ENCODE measurements at places on chromosomes 6 and 20.
A peak's percentile ranks its signal among the peaks of the same experiment; 100 is the strongest.

DNA sequence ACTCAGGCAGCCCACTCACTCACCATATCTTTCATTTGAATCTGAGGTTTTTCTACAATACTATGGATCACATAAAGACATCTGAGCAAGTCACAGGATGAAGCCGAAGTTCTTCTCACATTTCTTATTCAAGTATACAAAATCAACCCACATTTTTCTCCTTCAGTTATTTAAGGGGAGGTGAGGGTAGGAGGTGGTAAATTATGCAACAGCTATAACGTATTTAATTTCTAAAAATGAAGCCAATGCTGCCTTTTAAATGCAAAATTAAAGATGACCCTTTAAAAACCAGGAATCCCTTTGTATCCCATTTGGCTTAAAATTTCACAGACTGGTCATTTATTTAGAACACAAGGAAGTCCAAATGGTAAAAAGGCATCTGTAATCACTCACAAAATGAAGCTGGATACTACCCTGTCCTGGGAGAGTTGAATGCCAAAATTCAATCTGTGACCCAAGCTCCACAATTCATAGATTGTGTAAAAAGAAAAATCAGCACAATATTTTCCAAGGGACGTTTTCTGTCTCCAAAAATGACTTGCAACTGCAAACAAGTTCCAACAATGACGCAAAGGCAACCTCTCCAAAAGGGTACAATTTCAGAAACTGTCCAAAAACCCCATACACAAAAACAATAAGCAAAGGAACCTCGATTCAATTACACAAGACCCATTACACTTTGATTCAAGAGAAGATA, 48.8 kb downstream of the EPB41L2 start:
- DNase-seq, result no peak

DNA sequence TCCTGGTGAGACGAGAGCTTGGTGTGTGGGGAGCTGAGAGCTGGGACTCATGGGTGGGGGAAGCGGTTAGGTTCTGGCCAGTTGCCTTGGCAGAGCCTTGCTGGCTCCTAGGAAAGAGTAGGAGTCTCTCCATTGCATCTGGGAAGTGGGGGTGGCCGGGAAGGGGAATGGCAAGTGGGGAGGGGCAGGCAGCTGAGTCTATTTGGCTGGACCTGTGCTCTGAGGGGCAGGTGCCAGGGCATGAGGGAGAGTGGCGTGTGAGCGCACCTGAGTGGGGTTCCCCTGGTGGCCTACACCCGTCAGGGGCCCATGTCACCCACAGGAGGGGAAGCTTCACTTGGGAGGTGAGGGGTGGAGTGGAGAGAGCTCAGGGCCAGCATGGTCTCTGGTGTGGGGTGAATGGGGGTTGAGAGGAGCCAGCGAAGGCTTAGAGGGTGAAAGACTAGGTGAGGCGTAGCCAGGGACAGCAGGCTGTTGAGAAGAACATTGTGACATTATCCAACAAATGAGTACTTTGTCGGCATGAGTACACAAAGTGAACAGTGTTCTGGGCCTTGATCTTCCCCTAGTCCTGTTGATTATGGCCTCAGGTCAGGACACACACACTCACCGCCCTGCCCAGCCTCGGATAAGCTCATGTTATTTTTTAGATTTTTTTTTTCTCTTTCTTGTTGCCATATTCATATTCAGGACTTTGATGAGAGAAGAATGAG, 59.8 kb downstream of the FAM120B start:
- no peak for DNase-seq

- DNase-seq, result no peak
These were observed 26.5 kb downstream of the TM9SF4 start for GRCh38 chr20:32135983-32136515.

- no peak for DNase-seq
These were observed 904.3 kb upstream of the FLRT3 start for GRCh38 chr20:15241681-15242080.

DNA sequence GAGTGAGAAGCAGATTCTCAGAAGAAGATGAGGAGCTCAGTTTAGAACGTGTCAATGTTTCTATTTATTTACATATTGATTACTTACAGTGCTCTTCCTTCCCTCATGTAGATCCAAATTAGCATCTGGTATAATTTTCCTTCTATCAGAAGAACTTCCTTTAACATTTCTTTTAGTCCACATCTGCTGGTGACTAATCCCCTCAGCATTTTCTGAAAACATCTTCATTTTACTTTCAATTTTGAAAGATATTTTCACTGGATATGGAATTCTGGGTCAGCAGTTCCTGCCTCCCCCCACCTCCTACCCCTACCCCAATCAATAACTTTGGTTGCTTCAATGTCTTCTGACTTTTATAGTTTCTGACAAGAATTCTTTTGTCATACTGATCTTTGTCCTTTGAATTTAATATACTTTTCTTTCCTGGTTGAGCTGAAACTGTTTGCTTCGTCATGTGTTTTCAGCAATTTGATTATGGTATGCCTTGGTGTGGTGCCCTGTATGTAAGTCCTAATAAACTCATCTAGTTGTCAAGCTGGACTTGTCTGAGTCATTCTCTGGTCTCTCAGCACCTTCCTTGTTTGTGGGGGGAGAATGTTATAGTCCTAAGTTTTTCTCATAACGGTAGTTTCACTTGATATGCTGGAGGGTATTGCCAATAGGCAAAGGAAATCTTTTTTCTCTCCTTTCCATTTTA, 57.0 kb downstream of the SMPDL3A start:
- DNase-seq, result no peak

GRCh38 chr20:50777373-50777772, 17.5 kb upstream of the BCAS4 start:
- DNase-seq, result no peak

DNA sequence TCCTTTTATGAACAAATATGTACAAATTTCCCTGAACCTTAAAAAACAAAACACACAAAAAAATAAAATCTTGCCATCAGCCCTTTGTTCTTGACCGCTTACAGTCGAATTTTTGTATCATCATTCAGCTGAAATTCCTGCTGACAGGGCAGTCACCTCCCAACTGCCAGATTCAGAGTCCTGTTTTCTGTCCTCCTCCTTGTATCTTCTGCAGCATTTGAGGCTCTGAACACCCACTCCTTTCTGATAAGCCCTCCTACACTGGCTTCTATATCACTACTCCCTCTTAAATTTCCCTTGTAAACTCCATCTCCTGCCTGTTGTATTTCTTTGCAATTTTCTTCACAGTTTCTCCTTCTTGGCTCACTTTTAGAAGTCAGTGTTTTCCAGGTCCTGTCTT, 77.8 kb upstream of the CCN6 start:
- DNase-seq, result peak; percentile 26

DNA sequence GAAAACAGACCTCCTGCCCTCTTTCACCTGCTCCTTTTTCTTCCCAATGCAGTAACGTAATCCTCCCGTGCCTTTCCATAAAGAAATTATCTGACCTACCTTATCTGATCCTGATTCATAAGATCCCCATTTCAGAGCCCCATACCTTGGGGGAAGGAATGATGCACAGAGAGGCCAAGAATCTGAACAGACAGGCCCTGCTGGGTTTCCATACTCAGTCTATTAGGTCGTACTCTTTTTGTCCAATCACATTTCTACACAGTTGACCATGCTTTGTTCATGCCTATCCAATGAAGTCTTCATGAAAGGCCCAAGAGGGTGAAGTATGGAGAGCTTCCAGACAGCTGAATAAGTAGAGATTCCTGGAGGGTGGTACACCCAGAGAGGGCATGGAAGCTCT, 25.3 kb downstream of the SRPK1 start:
- no peak for DNase-seq

DNA sequence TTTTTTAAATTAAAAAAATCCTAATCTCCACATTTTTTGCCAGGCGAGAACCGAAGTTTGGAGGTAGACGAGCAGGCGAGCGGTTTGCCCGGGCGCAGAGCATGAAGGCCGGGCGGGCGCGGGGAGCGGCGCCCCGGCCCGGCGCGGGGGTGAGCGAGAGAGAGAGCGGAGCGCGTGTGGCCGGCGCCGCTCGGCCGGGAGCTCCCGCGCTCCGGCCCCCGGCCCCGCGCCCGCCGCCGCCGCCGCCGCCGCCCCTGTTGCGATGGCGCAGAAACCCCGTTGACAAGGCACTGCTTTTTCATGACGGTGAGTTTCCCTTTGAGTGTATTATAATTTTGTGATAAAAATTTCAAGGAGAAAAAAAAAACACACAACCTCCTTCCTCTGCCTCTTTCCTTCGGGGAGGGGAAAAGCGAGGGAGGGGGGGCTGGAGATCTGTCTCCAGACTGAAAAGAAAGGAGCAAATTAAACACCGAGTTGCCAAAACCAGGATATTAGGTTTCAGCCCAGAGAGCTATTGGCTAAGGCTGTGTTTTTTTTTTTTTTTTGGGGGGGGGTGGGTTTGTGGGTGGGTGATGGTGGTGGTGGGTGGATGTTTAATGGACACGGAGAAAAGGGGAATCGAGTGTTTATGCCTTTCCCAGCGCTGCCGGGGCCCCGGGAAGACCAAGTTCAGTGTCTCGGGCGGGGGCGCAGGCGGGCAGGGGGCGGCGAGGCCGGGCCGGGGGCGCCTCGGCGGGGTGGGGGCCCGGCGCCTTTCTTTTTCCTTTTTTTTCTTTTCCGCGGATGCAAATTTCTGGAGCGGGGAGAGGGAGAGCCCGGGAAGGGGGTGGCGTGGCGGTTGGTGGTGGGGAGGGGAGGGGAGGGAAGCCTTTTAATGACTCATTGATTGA, at the start of gene BICRAL:
Gene BICRAL (plus strand): TSS at position 257 of the 893 bp plus-strand sequence. CDS start 39,971 bp downstream, outside the sequence.
- peak; percentile 87 for DNase-seq

- DNase-seq, result no peak
These were observed 47.0 kb downstream of the TFEB start for GRCh38 chr6:41688256-41688965.

GRCh38 chr6:364609-365540, 26.7 kb upstream of the IRF4 start:
- no peak for DNase-seq

GRCh38 chr20:56171087-56172012, 77.2 kb upstream of the MC3R start:
- no peak for DNase-seq

DNA sequence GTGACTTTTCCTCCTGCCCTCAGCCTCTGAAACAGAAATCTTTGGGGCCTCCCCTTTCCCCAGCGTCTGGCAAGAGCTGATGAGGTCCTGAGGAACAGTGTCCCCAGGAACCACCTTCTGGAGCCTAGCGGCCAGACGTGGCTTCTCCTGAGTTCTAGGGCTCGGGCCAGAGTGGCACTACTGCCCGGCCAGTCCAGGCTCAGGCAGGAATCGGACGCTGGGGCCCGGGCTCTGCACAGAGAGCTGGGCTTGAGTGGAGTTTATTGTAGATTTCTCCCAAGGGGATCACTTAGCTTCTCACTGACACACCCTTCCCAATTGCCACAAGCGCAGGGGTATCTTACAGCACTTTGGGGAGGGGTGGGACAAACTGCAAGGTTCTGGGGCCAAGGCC, 20.2 kb downstream of the SDCBP2 start:
- DNase-seq, result no peak

DNA sequence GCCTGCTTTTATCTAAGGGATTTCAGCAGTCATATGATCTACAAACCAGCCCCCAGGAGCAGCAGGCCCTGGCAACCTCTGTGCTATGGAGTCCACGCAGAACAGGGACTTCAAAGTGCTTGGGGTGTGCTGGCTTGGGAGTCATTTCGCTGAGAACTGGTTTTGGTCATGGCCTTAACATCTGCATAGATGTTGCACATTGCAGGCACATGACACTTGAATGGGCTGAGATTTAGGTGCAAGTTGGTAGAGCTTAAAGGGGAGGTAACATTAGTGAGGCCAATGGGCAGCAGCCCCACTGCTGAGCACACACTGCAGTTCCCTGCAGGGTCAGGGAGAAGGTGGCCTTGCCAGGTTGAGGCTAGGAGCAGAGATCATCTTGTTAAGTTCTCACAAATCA, 43.6 kb downstream of the RREB1 start:
- DNase-seq, result peak; percentile 50

- DNase-seq, result no peak
These were observed 554.4 kb downstream of the KIF16B start for GRCh38 chr20:16018881-16019280.

GRCh38 chr20:1894471-1894950, 696 bp upstream of the SIRPA start:
- peak; percentile 65 for DNase-seq

DNA sequence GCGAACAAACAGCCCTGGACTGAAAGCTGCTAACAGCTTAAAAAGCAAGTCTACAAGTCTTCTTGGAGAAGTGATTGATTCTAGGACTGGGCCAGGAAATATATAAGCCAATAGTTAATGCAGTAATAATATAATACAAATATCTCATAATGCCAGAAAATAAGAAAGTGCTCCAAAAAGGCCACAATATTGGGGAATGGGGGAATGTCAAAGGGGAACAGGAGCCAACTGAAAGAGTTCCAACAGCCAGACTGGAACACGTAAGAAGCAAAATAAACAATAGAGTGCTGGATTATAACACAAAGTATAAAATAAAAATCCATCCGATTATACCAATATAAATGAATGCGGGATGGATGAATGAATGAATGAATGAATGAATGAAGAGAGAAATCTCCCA, 295.8 kb downstream of the NRN1 start:
- DNase-seq, result no peak

- DNase-seq, result no peak
These were observed 931.4 kb downstream of the QKI start for GRCh38 chr6:164345806-164346496.

DNA sequence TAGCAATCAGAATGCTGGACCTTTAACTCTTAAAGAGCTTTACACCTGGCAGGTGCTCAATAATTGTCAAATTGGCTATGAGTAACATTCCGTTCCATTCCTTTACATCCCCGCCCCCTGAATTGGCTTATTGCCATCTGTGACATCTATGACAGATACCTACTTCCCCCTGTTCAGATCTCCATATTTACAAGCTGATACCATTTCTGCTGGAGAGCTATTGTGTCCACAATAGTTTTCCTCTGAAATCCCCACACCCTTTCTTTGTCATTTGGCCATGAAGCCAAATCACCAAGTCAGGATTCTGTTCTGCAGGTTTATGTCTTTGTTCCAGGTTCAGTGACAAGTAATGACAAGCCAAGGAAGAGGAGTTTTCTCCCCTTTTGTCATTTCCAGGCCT, 3.2 kb downstream of the CDH26 start:
- no peak for DNase-seq

DNA sequence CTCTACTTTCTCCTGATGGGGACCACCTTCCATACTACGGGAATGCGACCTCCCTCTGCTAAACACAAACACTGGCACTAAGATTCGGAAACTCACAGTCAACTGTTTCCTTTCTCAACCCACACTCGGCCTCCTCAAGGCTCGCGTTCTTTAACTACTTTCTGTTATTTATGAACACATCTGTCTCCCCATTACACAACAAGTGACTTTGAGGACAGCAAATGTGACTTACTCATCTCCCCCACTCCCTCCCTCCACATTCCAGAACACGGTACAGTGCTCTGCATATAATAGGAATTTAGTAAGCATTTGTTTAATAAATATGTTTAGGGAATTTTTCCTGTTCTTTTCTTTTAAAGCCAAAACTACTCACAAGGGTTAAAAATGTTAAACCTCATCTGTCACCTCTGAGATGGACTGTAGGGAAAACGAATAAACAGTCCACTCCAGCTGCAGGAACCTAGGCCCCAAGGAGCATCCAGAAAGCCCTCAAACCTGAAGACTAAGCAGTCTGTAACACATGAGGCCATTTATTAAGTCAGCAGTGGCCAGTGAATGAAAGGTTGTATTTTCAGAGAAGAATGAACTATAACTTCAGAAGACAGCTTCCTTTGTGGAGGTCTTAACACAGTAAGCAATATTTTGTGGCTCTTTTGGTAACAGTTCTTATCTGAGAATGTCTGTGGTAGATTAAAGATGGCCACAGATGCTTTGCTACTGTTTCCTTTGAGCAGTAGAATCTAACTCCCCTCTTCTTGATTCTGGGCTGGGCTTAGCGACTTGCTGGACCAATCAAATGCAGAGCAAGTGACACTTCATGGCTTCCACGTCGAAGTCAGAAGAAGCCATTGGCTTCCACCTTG, 209.6 kb upstream of the DTNBP1 start:
- DNase-seq, result no peak

GRCh38 chr20:47326658-47327268, 29.7 kb downstream of the ZMYND8 start:
- no peak for DNase-seq
